ENCODE measurements at places on chromosomes 13 and 19. TPM values are rescaled to one million over a fixed set of nuclear protein-coding genes. Genes with fewer than 3 reads are reported as not detected.

DNAAF3 gene
- total RNA-seq: 1.9 TPM

KLK5 gene
- not detected for total RNA-seq

CCDC169 gene
- not detected for total RNA-seq

GGN gene
- not detected for total RNA-seq

ZNF350 gene
- total RNA-seq: 149 TPM

MED16 gene
- 82.1 TPM for total RNA-seq

KL gene
- total RNA-seq: 2.3 TPM

DGKH gene
- 41.5 TPM for total RNA-seq

PRRG2 gene
- not detected for total RNA-seq

AP2A1 gene
- 38.4 TPM for total RNA-seq

FFAR3 gene
- total RNA-seq: not detected

CNFN gene
- 7.8 TPM for total RNA-seq

SBK2 gene
- not detected for total RNA-seq

SYCN gene
- total RNA-seq: not detected

ENOX1 gene
- total RNA-seq: 1.3 TPM

IPO5 gene
- 236 TPM for total RNA-seq

POU2F2 gene
- total RNA-seq: 0.89 TPM

DHDH gene
- total RNA-seq: not detected

PSG7 gene
- not detected for total RNA-seq

PSG6 gene
- total RNA-seq: not detected

VSTM2B gene
- not detected for total RNA-seq

TMPRSS9 gene
- not detected for total RNA-seq
